Uterus (tissue), 4 donors: ENCODE measurements at places on chromosomes 2 and 18. TPM values are rescaled to one million over a fixed set of nuclear protein-coding genes. Genes with fewer than 3 reads are reported as not detected.

DNA sequence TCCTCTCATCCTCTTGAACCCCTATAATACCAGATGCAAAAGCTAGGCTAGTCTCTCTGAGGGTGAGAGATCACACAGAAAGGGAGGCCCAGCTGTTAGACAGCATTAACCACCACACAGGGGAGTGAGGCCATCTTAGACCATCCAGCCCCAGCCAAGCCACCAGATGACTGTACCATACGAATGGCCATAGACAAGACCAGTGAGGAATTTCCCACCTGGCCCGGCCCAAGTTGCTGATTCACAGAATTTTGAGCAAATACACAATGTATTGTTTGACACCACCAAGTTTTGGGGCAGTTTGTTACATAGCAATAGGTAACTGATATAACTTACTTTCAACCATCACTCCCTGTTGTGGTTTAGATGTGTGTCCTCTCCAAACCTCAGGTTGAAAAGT is 98.2 kb upstream of the CTNNA2 start:
- no peak for DNase-seq

DNA sequence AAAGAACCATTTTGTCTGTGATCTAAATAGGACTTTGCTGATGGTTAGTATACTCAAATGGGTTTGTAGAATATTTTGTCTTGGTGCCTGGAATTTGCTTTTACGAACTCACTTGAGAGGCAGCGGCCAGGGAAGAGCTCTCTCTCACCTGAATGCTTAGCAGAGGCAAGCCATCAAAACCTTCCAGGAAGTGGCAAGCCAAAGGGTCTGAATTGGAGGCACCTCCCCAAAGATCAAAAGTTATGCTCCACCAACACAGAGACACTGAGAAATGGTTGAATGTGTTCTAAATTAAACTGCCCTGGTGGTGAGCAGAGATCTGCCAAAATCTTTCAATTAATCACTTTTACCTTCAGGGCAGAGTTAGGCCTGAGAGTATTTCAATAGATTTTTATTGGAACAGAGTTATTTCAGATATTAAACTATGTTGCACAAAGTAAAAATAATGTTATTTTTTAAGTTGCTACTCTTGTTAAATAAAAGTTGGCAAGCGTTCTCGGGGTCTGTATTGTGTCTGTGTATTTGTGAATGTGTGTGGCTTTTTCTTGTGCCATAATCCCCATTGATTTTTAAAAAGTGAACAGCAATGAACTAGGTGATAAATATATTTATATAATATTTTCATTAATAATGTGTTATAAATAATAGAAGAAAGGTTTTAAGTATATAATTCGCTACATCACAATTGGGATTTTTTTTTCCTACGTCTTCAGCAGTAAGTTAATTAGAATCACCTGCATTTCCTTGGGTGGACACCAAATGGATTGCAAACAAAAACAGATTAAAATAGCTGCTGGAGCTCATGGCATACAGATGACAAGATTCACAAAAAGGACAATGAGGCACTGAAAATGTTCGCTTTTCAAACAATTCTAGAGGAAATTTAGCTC is 416.1 kb downstream of the ARHGAP15 start:
- DNase-seq, result no peak

- no peak for DNase-seq
Observed at GRCh38 chr2:173513107-173513727, 158.5 kb downstream of the CDCA7 start.

DNA sequence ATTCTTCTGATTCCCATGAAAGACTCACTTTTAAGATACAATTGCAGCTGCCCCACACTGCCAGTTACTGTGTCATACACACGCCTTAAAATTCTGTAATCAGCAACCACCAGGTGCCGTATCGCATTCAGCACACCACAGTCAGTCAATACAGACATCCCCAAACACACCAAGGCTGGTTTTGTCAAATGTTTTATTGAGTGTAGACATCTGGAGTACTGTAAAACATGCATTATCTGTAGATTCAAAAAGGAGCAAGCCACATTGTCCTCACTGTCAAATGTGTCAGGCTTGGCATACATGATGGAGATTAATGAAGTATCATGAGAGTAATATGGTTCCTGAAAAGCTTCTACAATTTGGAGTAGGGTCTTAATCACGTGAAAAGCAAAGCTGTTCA is 109.7 kb upstream of the SP3 start:
- DNase-seq, result no peak

Gene TRIM43
- not detected for total RNA-seq

DNA sequence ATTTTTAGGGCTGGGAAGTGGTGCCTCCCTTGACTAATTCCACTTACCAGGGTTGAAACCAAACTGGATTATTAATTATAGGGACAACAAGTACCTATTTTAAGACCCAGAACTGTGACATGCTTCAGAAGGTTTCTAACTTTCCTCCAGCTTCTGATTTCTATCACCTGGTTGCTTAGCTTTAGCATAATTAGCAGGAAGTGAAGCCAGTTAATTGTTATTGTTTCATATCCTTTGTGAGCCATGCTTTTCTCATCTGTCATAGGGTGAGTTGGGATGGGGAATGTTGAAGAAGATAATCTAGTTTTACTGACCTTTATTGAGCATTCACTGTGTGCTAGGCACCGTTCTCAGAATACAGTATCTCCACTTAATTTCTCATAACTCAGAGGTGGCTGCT is 3.2 kb downstream of the YPEL5 start:
- DNase-seq, result no peak

Gene CDCA7
- 0.51 TPM for total RNA-seq

GRCh38 chr2:161206471-161207032 is 46.3 kb downstream of the TANK start:
- DNase-seq, result no peak

Gene TUBA4B
- total RNA-seq, result 0.43 TPM

Gene TXNDC2
- total RNA-seq, result not detected

DNA sequence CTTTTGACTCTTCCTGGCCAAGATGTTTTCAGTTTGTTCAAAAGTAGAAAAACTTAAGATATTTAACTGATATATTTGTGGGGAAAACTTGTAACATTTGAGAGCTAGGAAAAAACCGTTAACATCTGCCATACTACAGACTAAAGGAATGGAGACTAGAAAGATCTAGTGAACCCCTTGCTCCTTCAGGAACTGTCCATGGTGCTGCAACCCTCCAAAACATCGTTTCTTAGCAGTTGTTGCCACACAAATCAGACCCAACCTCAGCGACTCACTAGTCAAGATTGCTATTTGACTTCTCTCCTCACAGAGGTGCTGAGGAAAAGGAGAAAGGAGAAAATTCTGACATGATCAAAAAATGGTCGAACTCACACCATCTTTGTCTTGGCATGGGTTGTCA is 393.8 kb upstream of the LYPD1 start:
- no peak for DNase-seq

Gene C2orf49
- 62.6 TPM for total RNA-seq

DNA sequence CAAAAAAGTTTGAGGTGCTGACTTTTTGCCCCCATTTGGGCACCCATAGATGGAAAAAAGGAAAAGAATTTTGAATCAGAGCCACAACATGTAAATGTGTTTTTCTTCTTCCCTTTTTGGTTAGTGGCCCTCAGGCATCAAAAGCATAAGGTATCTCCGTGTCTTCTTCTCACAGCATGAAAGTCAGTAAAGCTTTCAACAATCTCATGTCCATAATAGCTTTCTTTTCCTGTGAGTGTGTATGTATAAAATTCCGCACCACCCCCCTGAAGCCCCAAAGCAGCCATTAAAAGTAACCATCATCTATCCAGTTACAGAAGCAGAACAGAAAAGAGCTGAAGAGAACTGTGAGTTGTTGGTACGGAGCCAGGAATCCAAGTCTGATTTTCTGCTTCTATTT is 1539.7 kb upstream of the ACVR2A start:
- no peak for DNase-seq

GRCh38 chr2:213079756-213080155 is 71.7 kb downstream of the IKZF2 start:
- DNase-seq, result no peak

GRCh38 chr2:11412449-11412810 is 53.5 kb downstream of the E2F6 start:
- no peak for DNase-seq

DNA sequence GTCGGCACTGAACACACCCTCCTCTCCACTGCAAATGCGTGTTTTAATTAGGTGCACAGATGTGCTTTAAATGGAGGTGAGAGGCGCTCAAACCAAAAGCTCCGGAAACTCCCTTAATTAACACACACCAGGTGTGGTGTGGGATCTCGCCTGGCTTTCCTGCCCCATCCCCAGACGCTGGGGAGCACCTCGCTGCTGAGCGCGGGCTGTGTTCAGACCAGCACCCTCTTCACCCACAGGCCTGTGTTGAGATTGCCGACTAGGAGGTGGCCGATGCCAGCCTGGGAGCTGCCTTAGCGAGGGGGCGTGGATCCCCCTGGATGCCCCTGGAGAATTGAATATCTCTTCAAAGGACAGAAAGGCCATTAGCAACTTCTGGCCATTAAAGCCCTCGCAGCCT is 171.7 kb downstream of the MYT1L start:
- no peak for DNase-seq

- DNase-seq, result no peak
Observed at GRCh38 chr2:224379986-224380385, 21.9 kb downstream of the FAM124B start.

DNA sequence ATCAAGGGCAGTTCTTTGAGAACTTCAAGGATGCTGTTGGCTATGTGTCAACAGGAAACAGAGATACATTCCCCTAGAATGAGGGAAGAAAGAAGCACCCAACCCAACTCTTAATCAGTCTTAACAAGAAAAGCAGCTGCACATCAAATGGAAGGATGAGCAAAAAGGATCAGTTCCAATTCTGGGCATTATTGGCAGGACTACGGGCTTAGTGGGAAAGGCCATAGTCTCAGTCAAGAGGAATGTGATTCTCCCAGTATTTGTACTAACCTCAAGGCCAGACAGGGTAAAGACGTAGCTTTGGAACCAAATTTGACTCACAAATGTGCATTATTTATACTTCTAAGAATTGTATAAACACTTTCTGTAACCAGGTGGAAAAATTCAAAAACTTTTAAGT is 18.2 kb downstream of the BMP10 start:
- no peak for DNase-seq

Gene GCKR
- total RNA-seq, result not detected

Gene IL1F10
- not detected for total RNA-seq

DNA sequence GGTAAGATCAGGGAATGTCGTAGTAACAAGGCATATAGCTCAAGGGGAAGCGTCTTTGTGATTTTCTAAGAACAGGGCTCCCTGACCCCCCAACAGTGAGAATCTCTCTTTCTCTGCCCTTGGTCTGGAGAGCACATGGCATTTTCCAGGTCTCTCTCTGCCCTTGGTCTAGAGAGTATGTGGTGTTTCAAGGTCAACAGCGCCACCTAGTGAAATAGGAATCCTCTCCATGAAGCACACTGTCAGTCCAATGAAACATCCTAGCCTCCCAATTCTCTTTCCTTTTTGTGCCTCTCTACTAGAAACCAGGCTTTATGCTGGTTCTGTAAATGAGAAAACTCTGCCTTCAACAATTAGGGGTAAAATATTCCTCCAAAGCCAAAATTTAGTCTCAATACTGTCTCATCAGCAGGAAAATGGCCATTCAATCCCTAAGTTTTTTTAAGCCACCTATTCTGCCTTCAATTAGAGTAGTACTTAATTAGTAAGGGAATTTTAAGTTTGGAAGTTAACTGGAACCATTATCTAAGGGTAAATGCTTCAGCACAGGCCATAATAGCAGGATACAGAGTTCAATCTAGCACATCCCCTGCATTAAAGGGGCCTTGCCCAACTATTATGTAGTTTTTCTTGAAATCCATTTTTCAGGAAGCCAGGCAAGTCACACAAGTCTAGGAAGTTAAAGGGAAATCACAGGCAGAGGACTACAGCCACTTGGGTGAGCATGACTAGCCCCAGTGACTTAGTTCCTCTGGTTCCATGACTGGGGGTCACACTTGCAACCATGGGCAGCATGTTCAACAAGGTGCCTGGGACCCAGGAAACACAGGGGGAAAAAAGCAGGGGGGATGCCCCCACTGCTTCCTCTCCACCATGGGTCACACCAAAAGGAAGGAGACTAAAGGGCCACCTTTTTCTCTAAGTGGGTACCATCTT is 12.4 kb downstream of the DYM start:
- no peak for DNase-seq

Gene CCDC150
- 2.3 TPM for total RNA-seq

Gene ARHGAP15
- 0.88 TPM for total RNA-seq

DNA sequence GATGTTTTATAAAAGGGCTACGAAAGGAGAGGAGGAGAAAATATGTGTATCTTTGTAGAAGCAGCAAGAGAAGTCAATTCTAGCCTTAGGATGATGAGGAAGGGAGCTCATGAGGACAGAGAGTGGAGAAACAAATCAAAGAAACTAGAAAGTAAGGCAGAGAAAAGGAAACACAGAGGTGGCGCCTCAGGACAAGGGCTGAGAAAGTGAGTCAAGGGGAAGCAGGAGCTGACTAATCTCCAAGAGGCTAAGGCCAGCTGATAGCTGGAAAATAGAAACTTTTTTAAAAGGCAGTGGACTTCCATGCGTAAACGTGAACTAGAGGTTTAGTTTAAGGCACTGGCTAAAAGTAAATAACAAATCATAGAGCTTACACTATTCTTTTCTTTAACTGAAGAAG is 173.3 kb downstream of the ANKRD44 start:
- no peak for DNase-seq

- DNase-seq, result no peak
Observed at GRCh38 chr18:13220361-13220991, 1.9 kb downstream of the LDLRAD4 start.

Gene MYOM1
- total RNA-seq, result 9.7 TPM

DNA sequence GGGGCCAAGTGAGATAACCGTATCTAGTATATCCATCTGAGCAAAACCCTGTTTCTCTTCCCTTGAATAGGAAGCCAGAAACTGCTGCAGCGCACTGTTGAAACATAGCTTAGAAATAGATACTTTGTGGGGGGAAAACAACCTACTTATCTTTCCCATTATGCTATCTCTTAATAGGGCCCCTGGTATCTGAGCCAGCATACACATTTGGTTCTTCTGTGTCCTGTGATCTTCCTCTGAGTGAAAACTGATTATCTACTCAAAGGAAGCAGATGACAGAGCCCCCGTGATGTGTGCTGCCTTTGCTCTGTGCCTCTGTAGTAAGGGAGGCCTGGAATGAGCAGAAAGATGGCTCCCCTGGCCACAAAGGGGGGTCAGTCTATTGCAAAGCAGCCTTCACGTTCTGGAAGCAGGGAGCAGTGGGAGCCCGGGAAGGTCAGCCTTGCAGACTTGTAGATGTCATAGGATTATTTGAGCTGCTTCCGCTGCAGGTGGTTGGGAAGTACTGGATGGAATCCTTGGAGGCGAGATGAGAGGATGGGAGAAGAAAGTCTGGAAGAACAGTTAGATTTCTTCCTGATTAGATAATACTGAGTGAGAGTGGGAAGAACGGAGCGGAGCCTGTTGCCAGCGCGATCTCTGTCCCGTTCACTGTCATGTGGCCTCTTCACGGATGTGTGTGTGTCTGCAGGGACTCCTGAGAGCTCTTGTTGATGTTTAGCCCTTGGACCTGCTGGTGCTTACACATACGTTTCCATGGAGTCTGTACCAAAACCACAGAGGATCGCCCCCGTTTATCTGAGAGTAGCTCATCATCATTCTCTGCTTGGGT is 150.1 kb downstream of the AGAP1 start:
- DNase-seq, result no peak

- no peak for DNase-seq
Observed at GRCh38 chr2:233414273-233414654, 60.0 kb downstream of the DGKD start.
